ENCODE measurements at places on chromosomes 1 and 21.
A peak's percentile ranks its signal among the peaks of the same experiment; 100 is the strongest.

DNA sequence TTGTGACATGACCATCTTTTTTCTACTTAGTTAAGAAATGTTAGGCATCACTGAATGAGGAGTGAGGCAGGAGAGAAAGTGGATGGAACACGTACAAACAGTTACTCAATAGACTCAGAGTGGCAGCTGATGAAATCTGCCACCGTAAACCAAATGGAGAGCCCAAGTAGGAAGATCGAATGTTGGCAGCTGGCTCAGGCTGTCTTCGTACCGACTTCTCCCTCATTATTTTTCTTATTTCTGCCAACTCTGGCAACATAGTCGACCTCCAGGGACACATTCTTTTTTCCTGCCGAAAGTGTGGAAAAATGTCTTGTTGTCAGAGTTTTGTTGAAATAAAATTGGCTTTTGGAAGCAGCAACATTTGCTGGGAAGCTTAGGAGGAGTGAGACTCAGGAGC, 143.3 kb downstream of the GREM2 start:
- DNase-seq: peak; percentile 49

DNA sequence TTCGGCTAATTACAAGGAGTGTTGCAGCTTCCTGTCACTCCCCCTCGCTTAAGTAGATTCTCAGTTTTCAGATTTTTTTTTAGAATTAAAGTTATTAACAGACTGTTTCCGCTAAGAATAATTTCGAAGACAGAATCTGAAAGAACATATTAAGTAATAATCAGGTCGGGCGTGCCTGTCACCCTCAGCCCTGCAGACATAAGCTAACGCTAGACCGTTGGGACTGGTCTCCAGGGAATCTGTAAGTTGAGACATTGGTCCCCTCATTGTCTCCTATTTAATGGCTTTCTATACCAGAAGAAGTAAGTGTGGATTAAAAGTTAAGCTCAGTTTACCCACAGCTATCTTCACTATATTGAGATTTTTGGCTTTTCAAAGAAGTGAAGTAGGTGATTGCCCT, 14.5 kb downstream of the NMNAT1 start:
- no peak for DNase-seq

GRCh38 chr1:48552420-48552819, 80.4 kb upstream of the SPATA6 start:
- DNase-seq: peak; percentile 48

DNA sequence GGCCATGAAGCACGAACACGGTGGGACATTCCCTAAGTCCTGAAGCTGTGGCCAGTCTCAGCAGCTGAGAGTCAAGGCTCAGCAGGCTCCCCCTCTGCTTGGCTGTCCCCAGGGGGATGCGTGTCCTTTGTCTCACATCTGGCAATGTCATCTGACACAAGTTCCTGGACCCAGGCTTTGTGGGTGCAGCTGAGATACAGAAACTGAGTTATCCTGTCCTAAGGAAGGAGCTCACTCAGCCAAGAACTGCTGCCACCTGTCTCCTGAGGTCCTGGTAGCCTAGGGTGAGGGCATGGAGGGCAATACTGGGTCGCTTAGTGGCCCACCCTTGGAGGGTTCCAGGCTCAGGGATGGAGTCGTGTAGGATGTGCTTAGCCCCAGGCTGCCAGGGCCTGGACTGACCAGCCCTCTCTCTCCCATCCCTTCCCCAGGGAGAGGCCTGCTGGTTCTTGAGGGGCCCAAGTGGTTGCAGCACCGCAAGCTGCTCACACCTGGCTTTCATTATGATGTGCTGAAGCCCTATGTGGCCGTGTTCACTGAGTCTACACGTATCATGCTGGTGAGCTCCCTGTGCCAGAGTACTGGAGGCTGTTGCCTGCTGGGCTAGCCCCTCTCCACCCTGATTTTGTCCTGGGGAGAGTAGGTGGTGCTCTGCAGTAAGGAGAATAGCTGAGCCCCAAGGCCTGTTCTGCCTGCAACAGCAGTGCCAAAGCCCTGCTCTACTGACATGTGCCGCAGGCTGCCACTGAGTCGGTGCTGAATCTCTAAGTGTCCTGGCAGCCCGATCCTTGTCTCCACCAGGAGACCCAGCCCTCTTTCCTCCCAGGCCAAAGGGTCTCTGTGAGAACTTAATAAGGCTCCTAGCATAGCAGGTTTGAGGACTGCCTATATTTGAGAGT, 13.5 kb downstream of the CYP4B1 start:
- DNase-seq: no peak

DNA sequence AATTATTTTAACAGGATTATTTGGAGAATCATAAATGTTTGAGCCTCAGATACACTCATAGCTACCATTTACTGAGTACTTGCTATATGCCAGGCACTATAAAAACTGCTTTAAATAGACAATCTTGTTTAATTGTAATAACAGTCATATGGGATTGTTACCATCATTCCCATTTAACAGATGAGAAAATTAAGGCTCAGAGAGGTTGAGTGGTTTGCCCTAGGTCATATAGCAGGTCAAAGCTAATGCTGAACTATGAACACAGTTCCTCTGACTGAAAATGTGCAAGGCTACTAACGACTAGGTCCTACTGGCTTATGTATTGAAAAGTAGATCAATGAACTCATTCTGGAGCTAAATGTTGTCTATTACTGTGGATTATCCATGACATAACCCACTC, 63.4 kb downstream of the DDR2 start:
- no peak for DNase-seq

DNA sequence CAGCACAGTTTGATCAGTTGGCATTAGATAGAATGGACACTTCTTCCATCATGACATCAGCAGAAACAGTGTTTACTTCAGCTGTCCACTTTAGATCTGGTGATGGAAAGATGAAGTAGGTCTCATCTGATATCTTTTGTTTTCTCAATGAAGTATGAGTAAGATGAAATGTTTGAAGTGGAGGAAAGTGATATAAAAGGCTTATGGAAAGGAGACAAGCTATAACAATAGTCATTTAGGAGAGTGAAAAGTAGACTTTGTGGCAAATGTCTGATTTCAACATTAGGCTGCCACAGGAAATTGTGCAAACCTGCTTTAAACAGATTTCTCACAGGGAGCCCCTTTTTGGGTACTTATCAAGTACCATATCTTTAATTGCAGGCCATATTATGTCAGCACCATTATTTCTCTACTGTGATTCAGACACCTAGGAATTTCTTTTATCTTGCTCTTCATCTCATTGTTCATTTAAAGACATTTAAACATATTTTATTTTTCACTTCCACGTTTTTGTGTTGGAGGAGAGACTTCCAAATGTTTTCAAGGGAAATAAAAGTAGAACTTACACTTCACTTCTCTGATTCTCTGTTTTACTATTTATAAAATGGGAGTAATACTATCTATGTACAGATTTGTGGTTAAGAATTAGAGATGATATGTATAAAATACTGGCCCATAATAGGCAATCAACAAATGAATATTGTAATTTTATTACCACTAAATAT, 18.1 kb downstream of the PDC start:
- DNase-seq: no peak

- peak; percentile 94 for DNase-seq
Measured at GRCh38 chr1:227728059-227728891, 6.8 kb downstream of the JMJD4 start.

DNA sequence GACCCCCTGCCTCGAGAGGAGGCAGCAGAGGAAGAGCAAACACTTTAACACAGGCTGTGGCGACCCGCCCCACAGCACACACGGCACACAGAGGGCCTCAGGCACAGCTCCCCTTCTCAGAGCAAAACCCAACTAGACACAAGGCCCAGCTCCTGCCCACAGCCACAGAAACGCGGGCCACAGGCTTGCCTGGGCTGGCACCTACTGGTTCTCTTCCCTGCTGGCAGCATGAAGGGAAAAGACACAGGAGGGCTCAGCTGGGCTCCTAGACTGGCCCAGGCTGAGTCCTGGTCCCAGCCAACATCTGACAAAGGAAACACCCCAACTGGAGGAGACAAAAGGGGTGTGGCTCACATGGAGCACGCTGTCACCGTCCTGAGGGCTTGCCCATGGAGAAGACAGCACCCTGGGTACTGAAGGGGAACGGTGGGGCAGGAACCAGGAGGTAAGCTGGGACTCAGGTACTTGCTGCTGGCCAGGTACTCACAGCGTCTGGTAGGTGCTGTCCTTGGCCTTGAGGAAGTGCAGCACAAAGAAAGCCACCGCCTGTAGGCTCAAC, 3.5 kb downstream of the CD164L2 start:
- no peak for DNase-seq

GRCh38 chr1:70666381-70667140, 255.5 kb downstream of the CTH start:
- no peak for DNase-seq

DNA sequence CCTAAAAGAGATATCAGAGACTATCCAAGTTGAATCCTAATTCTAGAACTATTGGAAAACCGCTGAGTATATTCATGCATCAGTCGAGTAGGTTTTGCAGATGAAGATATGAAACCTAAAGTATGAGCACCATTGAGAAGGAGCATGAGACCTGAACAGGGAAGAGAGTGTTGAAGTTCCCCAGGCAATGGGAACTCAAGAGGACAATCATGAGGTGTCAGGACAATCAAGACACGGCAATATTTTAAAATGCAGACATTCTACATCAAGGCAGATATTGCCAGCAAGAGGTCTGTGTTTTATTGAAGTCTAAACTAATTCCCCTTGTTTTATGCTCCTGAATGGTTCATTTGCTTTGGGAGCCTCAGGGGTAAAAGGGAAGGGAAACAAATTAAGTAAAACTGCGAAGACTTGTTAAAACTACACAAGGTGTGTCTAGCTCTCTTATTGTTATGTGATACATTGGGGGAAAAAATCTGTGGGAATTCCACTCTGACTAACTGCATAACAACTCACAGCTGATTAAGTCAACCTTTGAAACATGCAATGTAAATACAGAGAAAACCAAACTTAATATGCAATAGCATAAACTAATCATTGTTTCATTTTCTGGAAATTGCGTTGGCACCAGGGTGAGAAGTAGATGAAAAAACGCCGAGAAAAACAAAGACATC, 347.9 kb upstream of the ADGRL2 start:
- DNase-seq: no peak

DNA sequence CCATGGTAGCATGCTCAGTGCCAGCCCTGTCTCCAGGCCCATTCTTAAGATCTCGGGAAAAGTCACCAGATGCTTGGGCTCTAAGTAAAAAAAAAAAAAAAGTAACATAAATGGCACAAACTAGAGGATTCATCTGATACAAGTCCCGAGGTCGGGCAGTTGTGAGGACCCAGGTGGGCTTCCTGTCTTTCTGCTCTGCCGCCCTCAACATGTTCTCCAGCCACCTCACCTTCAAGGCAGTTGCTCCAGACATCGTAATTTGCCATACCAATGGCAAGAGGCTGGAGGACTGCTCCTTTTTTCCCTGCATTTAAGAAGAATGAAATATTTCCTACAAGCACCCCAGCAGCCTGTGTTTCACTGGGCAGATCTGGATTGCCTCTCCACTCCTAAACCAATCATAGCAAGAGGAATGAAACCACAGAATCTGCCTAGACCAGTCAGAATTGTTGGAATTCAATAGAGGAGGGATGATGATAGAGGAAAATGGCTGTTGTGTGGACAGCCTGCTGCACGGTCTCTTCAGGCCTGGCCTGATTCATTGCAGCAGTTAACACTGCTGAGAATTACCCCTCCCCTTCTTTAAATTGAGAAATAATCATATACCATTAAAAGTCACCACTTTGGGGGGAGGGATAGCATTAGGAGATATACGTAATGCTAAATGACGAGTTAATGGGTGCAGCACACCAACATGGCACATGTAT, 5.4 kb downstream of the HMGN2 start:
- DNase-seq: no peak

DNA sequence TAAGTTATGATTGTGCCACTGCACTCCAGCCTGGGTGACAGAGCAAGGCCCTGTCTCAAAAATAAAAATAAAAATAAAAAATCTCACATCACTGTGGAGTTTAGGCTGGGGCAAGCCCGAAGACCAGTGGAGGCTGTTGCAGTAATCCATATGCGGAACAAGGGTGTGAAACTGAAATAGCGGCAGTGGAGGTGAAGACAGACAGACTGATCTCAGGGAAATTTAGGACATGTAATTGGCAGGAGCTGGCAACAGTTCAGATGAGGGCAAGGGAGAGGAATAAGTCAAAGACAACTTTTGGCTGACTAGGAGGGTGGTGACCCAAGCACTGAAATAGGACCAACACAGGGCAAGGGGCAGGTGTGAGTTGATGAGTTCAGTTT, 8.4 kb downstream of the ARMH1 start:
- no peak for DNase-seq

DNA sequence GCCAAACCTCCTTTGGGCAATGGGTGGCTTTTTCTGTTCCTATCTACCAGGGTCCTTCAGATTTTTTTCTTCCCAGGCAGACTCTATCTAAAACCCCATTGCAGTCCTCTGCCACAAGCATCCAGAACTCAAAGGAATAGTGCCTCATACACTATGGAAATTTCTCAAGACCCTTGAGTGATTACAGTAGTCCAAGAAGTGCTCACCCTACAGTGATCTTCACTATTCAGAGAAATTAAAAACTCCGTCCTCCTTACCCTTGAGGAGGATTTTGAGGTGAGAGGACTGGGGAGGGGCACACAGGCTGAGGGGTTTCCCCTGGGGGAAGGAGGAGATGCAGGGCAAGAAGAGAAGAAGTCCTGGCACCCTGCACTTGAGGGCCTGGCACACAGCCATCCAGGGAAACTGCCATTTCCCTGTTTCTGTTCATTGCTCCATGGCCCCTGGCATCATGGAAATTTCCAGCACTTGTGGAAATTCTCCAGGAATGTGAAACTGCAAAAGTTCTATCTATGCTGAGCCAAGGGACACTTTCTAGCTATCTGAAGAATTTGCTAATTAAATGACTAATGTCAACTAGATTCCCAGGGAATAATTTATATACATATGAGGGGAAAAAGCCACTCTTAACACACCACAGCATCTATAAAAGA, 102.5 kb upstream of the ATP1B1 start:
- DNase-seq: peak; percentile 54

DNA sequence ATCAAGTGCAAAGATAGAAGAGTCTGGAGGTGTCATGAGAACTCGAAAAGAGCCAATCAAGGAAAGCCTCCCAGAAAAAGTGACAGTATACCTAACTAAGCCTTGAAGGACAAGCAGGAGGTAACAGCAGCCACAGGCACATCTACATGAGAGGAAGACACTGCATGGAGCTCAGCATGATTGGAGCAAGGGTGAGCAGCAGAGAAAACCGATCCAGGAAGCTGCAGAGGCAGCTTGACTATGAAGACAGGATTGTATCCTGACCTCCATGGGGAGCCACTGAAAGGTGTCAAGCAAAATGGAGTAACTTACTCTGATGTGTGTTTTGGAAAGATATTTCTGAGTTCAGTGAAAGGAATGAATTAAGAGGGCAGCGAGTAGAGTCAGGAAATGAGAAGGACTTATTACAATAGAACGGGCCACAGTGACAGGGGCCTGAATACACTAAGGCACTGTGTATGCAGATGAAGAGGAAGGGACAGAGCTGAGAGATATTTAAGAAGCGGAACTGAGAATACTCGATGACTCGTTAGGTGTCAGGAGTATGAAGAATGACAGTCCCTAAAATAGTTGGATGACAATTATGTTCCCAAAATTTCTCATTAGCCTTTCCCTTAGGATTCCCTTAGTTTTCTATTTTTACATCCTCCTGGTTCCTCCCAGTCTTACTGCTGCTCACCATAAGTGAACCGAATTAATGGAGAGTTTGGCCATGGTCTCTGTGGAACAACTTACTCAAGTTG, 139.3 kb upstream of the NFIA start:
- no peak for DNase-seq
